Stimulated activated CD8-positive, alpha-beta memory T cell treated with anti-CD3 and anti-CD28 coated beads, Interleukin-7, amount 100 ng/mL, for 48 hours (primary cell): ENCODE measurements at places on chromosomes 4 and X.

DNA sequence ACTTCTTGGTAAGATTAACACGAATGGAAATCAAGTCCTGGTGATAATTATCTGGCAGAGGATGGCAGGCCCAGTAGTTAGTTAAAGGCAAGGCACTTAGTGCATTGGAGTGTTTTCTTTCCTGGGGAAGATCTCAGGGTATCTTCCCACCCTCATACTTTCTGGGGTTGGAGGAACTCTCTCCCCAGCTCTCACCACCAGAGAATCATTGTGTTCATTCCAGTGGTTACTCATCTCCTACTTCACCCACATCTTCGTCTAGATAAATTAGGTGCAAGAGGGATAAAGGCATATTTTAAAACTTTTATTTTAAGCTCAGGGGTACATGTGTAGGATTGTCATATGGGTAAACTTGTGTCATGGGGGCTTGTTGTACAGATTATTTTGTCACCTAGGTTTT, 67.5 kb upstream of the SH3RF1 start:
- DNase-seq: no peak

- DNase-seq: no peak
Measured at GRCh38 chrX:115174548-115174947, 14.7 kb upstream of the RBMXL3 start.

- DNase-seq: no peak
Measured at GRCh38 chr4:180558427-180558826, 1684.8 kb upstream of the TENM3 start.

DNA sequence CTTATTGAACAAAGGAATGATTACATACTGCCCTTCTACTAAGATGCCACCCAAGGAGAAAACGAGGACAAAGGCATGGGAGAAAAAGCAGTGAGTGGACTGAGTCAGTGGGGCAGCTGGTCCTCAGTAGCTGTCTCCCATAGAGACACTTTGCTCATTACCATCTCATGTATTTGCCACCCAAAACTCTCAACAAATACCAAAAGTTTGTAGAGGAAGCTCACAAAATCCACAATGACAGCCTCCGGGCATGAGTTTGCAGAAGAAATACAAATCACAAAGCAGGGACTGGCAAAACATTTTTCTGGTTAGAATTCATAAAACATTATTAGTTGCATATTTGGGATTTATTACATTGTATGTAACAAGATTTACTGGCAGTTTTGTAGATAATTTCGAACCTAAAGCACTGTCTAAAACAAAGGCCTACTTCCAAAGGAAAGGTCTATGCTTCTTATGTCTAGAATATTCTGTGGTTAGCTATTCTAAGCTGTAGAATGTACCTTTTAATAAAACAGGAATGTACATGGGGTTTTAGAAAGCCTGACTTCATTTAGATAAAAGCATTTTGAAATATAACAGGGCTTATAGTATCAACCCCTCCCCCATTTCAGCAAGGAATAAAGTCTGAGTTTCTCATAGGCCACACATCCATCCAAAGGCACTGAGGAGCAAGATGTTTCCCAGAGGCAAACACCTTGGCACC, 17.7 kb downstream of the PCDH18 start:
- no peak for DNase-seq

GRCh38 chrX:123961268-123962005, at the start of gene STAG2:
STAG2 (plus strand) TSS chrX:123961706; CDS start chrX:124022628, 60,922 bp downstream.
- DNase-seq: no peak

GRCh38 chrX:2848871-2849301, 20.2 kb downstream of the GYG2 start:
- no peak for DNase-seq

- DNase-seq: no peak
Measured at GRCh38 chr4:123632693-123633030, 236.1 kb downstream of the SPRY1 start.

GRCh38 chr4:133641191-133641590, 492.1 kb downstream of the PCDH10 start:
- no peak for DNase-seq

GRCh38 chrX:13933851-13934250, 95.8 kb downstream of the GEMIN8 start:
- no peak for DNase-seq
